HuH-7 (cell line): ENCODE measurements at places on chromosomes 12 and 14.

DNA sequence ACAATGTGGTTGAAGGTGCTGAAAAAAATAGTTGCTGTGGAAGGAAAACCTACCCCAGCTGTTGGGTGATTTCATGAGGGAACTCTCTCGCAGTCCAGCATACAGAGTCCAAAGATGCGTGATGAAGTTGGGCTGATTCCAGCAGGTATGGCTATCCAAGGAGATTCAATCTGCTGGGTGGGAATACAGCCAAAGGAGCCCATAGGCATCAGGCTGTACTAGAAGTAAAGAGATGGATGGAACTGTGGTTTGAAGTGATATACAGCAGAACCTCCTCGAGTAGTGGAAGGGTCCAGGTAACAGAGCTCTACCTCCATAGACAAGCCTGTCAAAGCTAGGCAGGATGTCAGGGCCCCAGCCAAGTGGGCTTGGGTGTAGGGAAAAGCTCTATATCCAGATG is 11.5 kb upstream of the TMTC2 start:
- no peak for DNase-seq

DNA sequence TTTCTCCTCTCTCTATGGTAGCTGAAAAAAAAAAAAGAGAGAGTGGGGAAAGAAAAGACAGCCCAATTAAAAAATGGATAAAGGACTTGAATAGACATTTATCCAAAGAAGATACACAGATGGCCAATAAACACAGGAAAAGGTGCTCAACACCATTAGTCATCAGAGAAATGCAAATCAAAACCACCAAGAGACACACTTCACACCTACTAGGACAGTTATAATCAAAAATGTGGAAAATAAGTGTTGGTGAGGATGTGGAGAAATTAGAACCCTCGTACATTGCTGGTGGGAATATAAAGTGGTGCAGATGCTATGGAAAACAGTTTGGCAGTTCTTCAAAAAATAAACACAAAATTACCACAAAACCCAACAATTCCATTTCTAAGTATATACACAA is 172.4 kb upstream of the GRIN2B start:
- no peak for DNase-seq

DNA sequence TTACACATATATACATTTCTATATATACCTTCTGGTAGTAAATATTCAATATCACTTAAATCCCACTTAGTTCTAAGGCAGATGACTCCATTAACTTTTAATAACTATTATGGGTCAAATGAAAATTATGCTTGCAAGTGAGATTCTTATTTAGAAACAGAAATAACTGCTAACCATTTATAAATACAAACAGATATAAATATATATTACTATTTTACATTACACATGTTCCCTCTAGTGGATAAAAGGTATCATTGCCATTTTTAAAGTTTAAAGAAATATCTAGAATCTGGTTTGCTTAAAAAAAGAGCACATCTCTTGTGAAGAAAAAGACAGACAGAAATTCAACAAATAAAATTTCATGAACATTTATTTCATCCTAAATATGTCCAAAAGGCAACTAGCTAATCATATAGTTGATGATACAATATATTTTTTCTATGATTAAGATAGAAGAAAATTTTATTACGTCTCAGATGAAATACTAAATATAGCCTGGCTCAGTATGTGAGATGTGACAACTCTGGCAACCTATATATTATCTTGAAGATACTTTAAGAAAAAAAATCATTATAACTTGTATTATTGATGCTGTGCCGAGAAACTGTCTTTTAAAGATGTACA is 11.7 kb upstream of the RAD51AP1 start:
- no peak for DNase-seq

- no peak for DNase-seq
These were observed 1.3 kb downstream of the DYRK4 start for GRCh38 chr12:4563336-4563735.
